Stimulated activated CD4-positive, alpha-beta T cell treated with anti-CD3 and anti-CD28 coated beads, Interleukin-12 subunit alpha, Interleukin-12 subunit beta, amount 100 ng/mL, for 4 hours (primary cell): ENCODE measurements at places on chromosomes 4 and X.
A peak's percentile ranks its signal among the peaks of the same experiment; 100 is the strongest.

GRCh38 chr4:15756361-15756861, 21.7 kb upstream of the CD38 start:
- DNase-seq, result peak; percentile 68

GRCh38 chr4:151962138-151962823, 201.5 kb upstream of the GATB start:
- DNase-seq, result no peak

DNA sequence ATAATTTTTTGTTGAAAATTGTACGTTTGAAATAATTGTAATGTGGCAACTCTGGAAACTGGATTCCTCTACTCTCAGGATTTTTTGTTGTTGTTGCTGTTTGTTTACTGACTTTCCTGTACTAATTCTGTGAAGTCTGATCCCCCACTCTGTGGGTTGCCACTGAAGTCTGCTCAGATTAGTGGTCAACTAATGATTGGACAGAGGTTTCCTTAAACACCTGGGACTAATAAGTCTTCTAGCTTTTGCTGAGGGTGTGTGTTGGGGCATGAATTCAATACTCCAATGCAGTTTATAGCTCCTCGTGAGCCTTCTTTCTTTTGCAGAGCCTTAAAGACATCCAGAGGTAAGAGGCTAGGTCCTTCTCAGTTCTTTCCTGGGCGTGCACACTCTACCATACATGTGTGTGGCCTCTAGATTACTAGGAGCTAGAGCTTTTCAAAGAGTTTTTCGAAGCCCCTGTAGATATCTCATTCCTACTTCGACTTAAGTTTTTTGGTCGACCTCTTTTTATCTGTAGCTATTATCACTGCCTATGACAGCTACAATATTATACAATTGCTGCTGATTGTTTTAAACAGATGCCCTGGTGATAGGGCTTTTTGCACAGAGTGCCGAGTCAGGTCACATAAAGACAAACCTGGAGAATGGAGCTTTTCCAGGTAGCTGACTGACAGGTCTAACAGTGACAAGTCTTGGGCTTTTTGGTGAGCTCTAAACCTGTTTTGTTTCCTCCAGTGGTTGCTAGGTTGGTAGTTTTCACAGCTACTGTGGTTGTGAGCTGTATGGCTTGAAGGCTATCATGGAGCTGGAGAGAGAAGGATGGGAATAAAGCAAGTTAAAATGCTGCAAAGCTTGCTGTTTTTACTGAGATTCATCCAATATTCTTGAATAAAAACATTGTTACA, 34.0 kb downstream of the BMP2K start:
- DNase-seq, result no peak

GRCh38 chr4:75698162-75698962, 25.2 kb upstream of the G3BP2 start:
- DNase-seq, result no peak

GRCh38 chrX:129791336-129791735, 11.6 kb downstream of the SASH3 start:
- DNase-seq, result no peak

DNA sequence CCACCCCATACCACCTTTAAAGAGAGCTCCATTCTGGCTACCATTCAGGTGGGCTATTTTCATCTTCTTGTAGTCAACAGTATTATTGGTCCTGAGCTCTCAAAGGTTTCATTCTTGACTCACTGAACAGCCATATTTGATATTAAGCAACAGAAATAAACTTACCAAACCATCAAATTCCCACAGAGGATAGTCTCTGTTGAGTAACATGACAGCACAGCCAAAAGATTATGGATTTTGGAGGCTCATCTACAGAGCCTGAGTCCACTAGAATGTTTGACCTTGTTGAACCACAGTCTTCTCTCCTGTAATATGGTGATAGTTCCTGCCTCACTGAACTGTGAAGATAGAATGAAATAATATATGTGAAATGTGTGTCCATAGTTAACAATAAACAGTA, 276.3 kb upstream of the LDB2 start:
- no peak for DNase-seq

DNA sequence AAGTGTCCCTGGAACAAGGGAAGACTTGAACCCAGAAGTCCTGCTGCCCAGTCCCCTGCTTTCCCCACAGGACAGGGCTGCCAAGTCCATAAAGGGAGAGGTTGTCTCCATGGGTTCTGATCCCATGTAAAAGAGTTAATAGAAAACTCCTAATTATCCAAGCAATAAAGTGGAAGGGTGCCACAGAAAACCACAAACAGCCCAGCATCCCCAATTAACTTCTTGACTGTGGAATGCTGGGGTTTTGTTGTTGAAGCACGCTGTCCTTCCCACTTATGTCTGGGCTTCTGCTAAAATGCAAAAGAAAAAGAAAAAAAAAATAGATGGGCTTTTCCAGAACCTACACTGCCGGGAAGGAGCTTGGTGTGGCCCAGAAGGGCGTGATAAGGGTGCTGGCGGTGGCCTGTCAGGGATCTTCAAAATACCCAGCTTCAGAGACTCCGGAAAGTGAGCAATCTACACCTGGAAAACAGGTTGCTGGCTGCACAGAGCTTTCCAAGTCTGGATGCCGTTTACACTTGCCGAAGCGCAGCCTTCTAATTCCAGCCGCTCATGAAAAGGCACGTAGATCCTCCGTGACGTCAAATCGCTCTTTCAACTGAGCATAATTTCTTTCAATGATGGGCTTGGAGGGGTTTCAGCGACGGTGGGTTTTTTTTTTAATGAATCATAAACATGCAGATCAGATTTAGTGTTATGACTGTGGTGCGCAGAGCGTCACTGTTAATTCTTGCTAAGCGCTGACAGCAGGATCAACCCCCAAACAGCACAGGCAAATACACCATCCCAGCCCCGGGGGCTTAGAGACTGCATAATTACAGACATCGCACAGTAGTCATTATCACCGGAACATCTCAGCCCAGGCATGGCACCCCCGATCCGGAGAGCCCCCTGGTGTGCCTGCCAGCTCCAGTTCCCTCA, 197.6 kb downstream of the BCOR start:
- DNase-seq, result no peak

GRCh38 chrX:154000051-154000450, 19.7 kb downstream of the IRAK1 start:
- DNase-seq, result no peak

GRCh38 chr4:186807808-186808629, 84.4 kb upstream of the FAT1 start:
- no peak for DNase-seq

- no peak for DNase-seq
Observed at GRCh38 chr4:64250488-64250887, 158.8 kb downstream of the TECRL start.

GRCh38 chr4:87978681-87979080, 3.2 kb downstream of the SPP1 start:
- DNase-seq, result no peak

- DNase-seq, result no peak
Observed at GRCh38 chrX:133847340-133847994, 137.9 kb downstream of the GPC3 start.

- no peak for DNase-seq
Observed at GRCh38 chrX:129808158-129808828, 28.5 kb downstream of the SASH3 start.

DNA sequence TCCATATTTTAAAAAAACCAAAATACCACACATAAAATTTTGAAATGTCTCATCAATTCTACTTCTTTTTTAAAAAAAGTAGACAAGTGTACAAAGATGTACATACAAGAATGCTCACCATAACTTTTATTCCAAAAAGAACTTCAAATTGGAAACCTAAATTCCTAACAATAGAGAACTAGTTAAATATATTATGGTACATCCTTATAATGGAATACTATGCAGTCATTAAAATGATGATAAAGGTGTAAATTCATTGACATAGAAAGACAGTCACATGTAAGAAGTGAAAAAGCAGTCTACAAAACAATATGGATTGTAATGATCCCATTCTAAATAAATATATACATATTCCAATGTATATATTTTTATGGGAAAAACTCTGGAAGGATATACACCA, 31.0 kb downstream of the RPS6KA3 start:
- DNase-seq, result no peak

DNA sequence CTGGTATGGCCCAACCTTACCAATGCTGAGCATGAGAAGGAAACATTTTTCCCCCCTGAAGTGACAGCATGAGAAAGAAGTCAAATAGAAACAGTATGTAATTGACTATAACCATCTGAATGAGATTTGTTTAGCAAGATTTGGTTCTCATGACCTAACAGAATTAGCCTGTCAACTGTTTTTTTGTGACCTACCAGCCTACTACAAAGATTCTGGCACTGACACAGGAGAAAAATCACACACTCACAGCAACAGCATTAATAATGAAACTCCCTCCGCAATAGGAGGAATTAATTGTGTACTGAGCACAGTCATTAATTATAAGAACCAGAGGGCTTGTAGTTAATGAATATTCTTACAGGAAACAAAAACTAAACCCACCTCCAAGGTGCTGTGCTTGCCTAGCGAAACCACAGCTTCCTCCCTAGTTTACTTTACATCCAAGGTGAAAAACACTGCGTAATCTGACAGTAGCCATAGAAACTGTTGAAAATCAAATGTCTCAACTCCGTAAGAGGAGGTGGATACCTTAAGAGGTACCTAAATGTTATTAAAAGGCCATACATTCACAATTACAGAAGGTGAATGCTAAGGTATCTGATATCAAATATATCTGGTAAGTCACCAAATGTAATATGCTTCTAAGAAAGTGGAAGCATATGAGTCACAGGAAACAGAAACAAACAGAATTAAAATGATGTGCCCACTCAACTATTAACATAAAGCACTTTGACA, 34.9 kb downstream of the MMRN1 start:
- DNase-seq, result no peak

DNA sequence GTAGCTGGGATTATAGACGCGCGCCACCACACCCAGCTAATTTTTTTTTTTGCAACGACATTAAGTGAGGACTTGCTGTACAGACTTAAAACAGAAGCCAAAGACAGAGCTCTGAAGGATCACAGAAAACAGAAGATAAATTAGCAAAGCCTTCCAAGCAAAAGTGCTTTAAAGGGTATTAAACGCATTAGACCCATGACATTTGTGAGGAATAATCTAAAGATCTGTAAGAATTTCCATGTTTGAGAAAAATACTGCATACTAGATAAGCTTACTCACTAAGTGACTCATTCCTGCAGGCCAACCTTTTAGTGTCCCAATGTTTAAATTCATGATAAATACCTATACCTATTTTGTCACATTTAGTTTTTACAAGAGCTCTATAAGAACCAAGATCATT, 27.4 kb downstream of the SMARCA1 start:
- DNase-seq, result no peak

DNA sequence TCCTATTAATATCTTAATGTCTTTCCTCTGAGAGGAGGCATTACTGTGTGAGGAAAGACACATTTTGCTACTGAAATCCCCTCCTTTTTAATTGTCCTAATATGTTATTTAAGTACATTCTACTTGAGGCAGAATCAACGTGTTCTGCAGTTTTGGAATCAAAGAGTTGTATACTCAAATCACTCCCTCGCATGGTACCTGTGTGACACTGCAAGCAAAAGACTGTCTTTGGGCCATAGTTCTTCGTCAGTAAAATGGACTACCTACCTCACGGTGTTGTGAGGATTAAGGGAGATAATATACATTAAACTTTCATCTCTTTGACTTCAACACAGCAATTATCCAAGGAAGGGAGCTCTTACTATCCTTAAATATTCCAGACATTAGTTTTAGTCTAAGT, 61.5 kb downstream of the TIGD2 start:
- DNase-seq, result no peak

DNA sequence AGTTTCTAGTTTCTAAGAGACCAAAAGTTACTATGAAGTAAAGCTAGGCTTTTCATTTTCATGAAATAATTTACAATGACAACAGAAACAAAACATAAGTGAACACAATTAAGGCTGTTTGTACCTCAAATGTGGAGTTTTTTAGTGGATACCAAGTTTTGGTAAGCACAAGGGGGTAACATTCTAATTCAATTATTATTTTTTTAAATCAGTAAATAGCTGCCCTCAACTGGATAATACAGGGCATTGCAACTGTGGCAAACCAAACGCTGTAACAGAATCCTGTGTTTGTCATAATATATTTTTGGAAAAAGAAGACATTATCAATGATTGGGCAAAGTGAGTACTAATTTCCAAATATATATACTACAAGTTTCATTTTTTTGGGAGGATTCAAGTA, 150.3 kb downstream of the FBXW7 start:
- no peak for DNase-seq

- DNase-seq, result no peak
Observed at GRCh38 chr4:181761156-181761555, 482.0 kb upstream of the TENM3 start.

DNA sequence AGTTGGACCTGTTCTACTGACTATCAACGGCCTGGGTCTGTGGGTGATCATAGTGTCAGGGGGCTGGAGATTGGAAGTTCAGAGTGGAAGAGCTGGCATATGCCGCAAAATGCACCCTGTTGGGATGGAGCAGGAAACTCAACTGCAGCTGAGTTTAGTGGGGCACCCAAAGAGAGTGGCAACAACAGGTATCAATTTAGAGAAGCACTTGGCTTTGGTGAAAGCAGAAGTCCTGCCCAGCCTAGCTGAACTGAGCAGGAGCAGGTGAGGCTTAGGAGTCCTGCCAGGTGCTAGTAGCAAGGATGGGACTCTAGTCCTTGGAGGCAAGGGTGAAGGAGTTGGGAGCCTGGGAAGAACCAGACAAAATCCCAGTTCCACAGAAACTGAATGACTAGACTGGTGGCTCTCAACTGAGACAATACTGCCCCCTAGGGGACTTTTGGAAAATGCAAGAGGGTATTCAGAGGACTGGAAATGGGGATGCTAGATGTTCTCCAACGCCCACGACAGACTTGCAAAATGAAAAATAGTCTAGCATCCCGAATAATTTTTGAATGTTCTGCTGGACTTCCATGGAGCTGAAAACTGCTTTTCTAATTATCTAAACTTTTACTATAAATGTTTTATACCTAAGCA, 49.4 kb downstream of the RTL9 start:
- peak; percentile 5 for DNase-seq

DNA sequence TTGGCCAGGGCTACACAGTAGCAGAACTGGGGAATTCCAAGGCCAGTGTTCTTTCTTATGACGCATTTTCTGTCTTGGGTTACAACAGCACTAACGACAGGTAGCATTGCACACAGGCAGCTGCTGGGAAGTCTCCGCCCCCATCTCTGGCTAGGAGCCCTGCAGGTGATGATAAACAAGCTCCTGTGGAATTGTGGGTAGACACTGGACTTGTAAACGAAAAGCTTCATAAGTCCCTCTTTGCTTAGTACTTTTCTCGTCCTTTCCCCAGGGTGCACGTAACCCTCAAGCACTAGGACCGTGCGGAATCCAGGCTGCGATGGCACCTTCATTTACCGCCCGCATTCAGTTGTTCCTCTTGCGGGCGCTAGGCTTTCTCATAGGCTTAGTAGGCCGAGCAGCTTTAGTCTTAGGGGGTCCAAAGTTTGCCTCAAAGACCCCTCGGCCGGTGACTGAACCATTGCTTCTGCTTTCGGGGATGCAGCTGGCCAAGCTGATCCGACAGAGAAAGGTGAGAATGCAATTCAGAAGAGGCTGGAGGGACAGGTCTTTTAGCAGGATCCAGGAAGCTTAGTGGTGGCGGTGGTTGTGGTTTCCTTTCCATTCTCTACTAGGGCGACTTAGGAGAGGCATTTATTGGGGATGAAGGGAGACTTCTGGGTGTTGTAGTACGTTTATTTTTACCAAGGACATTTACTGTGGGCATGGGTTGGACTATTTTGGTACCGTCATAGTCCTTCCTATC, at the start of gene FAAH2:
Gene FAAH2, plus strand, starts transcription at position 200 of the 745 bp plus-strand sequence. Its CDS starts 120 bp downstream, at position 320.
- DNase-seq, result peak; percentile 31

GRCh38 chrX:129983575-129984110, 1.2 kb downstream of the BCORL1 start:
- peak; percentile 1 for DNase-seq
